ENCODE measurements at places on chromosomes 11 and 22.
A peak's percentile ranks its signal among the peaks of the same experiment; 100 is the strongest.

DNA sequence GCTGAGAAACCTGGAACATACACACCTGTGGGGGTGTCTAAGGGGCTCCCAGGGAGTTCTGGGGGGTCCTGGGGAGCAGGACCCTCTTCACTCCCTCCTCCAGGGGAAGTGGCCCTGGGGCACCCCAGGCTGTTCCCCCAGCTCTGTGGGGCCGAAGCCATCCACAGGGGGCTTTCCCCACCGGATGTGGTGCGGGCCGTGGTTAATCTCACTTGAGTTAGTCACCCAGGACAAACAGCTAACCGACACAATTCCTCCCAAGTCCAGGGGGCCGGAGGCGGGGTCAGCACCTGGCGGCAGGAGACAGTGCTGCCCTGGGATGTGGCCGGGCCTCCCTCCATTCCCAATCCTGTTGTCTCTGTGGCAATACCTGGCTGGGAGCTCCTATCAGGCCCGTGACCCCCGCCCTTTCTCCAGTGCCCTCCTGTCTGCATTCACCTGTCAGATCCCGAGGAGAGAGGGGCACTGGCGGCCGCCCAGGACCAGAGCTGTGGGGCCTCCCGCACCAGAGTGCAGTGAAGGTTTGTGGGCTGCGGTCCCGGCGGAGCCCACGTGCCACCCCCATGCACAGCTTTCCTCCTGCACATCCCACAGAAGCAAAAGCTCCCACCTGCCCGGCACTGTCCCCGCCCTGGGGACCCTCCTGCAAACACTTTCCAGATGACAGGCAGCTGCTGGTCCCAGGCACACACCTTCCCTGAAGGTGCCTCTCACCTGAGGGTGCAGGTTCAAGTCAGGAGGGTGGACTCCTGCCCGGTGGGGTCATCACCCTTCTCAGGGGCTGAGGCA is 5.2 kb upstream of the MUC5AC start:
- DNase-seq, result peak; percentile 36

- no peak for DNase-seq
Measured at GRCh38 chr22:46256358-46256958, 6.4 kb upstream of the CDPF1 start.

DNA sequence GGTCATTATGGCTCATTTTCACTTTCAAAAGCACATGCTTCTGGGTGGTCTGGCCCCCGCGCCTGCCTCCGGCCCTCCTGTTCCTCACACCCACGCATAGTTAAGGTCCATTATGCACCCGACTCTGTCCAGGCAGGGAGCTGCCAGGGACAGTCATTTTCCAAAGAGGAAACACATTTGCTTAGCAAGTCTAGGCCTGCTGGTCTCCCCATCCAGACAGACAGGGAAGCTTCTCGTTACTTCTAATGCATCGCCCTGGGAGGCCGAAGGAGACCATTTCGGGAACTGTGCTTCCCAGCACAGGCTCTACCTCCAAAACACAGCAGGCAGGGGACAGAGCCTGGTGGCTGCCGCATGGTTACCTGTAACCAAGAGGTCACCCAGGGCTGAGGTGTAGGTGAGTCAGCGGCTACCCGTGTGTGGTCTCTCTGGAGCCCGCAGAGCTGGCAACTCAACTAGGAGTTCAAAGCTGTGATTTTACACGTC is 87.1 kb upstream of the SHANK2 start:
- no peak for DNase-seq

- DNase-seq, result no peak
Measured at GRCh38 chr22:48940266-48941032, 887.2 kb downstream of the BRD1 start.

DNA sequence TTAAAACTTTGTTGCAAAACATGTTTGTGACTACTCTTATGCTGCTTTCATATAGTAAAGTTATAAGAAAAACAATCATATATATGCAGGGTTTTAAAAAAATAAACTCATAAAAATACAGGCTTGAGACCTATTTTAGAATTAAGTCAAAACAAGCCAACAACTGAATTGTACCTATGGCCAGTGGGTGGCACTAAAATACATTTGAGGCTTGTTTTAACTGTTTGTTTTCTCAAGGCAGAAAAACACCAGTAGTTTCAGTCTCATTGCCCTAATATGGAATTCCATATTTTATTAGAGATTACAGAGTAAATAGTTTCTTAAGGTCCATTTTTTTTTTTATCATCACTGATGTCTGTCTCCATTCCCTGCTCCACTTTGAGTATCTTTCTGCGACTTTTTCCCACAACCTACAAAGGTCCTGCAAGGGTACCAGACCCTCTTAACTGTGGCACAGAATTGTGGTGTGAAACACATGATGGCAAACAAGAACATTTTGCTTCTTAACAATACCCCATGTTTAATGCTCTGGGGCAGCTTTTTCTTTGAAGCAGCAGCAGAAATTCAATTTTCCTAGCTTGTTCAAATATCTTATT is 8.5 kb upstream of the CCDC89 start:
- peak; percentile 63 for DNase-seq

DNA sequence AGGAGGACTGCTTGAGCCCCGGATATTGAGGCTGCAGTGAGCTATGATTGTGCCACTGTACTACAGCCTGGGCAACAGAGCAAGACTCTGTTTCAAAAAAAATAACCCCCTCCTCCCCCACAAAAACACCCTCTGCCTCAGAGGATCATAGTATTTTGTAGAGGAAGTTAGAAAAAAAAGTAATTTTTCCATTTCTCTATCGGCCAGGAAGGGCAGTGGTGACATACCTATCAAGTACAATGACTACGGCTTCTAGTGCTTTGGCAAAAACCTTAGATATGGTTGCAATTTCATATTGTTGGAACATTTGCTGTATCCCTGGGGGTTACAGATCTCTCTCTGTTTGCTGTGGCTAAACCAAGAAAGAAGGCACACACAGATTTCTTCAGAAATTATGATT is 28.9 kb downstream of the C2CD3 start:
- DNase-seq, result no peak

GRCh38 chr22:27150544-27150941 is 493.2 kb downstream of the MIAT start:
- no peak for DNase-seq

GRCh38 chr11:128029219-128029722 is 558.1 kb downstream of the ETS1 start:
- no peak for DNase-seq

DNA sequence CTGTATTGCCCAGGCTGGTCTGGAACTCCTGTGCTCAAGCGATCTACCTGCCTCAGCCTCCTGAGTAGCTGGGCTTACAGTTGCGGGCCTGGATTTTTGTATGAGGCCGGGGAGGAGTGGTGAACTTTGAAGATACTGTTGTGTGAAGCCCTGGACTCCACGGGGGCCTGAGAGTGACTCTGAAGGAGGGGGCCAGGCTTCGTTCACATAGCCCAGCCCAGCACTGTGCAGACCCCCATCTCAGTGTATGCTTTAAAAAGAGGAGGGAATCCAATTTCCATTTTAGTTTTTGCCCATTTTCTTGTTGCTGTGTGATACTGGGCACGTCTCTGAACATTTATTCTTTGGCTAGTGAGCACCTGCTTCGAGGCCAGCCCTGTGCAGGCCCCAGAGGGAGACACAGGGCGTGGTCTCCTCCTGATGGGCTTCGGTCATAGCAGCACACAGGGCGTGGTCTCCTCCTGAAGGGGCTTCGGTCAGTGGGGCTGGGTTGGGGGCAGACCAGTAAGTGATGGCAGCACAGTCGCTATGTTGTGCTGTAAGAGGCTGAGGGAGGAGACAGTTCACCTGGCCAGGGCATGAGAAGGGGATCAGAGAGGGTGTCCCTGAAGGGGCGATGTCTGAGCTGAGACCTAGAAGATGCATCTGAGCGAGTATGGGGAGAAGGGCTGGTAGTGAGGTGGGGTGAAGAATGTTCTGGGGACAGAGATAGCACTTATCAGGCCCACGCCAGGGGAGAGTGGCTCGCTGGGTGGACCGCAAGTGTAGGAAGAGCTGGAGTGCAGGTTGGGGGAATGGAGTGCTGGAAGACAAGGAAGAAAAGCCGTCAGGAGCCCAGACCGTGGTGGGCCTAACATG is 14.0 kb downstream of the SAMM50 start:
- DNase-seq, result no peak

DNA sequence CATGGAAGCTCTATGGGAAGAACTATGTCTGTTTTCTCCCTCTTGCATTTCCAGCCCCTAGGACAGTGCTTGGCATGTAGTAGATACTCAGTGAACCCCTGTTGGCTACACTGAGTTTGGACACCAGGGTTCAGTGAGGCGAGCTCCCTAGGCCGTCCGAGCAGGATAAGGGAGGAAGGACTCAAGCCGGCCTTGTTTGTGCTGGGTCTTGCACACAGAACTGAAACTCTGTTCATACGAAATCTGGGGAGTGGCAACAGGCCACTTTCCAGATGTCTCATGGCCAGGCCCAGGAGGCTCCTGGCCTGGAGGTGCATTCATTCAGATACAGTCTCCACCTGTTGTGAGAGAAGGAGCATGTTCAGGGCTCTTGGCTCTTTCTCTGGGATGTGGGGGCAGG is 23.6 kb upstream of the LMO1 start:
- DNase-seq, result no peak

DNA sequence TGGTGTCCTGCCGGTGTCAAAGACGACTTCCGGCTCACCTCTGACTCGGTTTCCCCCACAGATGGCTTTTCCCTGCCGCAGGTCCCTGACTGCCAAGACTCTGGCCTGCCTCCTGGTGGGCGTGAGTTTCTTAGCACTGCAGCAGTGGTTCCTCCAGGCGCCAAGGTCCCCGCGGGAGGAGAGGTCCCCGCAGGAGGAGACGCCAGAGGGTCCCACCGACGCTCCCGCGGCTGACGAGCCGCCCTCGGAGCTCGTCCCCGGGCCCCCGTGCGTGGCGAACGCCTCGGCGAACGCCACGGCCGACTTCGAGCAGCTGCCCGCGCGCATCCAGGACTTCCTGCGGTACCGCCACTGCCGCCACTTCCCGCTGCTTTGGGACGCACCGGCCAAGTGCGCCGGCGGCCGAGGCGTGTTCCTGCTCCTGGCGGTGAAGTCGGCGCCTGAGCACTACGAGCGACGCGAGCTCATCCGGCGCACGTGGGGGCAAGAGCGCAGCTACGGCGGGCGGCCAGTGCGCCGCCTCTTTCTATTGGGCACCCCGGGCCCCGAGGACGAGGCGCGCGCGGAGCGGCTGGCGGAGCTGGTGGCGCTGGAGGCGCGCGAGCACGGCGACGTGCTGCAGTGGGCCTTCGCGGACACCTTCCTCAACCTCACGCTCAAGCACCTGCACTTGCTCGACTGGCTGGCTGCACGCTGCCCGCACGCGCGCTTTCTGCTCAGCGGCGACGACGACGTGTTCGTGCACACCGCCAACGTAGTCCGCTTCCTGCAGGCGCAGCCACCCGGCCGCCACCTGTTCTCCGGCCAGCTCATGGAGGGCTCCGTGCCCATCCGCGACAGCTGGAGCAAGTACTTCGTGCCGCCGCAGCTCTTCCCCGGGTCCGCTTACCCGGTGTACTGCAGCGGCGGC is 5.5 kb downstream of the B3GNT6 start:
- peak; percentile 48 for DNase-seq
